ENCODE measurements at places on chromosomes 1 and 21. TPM values are rescaled to one million over a fixed set of nuclear protein-coding genes. Genes with fewer than 3 reads are reported as not detected.
A peak's percentile ranks its signal among the peaks of the same experiment; 100 is the strongest.

The DMBX1 gene
- polyA plus RNA-seq = not detected

The LENEP gene
- polyA plus RNA-seq = not detected

The QSOX1 gene
- 115 TPM for polyA plus RNA-seq

DNA sequence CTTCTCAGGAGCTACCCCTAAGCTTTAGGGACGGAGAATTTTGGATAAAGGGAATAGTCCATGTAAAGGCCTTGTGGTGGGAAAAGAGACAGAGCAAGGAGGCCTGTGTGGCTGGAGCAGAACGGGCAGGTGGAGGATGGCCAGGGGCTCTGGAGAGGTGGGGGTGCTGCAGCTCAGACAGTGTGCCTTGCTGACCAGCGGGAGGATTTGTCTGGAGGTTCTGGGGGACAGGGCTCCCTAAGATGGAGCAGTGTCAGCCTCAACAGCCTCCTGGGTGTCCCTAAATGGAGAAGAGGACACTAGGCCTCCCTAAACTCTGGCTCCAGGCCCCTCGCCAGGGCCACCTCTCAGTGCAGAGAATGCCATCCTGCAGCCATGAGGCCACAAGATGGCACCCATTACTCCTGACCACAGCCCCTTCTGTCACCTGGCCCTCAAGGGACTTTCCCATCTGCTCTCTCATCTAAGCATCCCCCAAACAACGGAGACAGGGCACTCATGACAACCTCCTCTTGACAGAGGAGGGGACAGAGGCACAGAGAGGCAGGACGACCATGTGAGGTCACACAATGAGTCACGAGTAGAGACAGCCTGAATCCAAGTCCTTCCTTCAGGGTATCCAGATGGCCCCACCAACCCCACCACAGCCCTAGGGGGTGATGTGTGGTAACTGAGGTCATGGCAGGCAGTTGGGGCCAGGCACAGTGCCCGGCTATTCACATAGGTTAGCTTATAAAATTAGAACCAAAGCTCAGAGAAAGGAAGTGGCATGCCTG is 94.7 kb downstream of the DMRTB1 start:
- no peak for DNase-seq

GRCh38 chr1:200221614-200222282 is 188.1 kb downstream of the ZNF281 start:
- no peak for DNase-seq

The FAM3B gene
- polyA plus RNA-seq = 35.8 TPM

GRCh38 chr1:88327391-88328267 is 356.4 kb upstream of the PKN2 start:
- peak; percentile 82 for DNase-seq

GRCh38 chr1:151606384-151606783 is 5.5 kb upstream of the SNX27 start:
- peak; percentile 85 for DNase-seq

DNA sequence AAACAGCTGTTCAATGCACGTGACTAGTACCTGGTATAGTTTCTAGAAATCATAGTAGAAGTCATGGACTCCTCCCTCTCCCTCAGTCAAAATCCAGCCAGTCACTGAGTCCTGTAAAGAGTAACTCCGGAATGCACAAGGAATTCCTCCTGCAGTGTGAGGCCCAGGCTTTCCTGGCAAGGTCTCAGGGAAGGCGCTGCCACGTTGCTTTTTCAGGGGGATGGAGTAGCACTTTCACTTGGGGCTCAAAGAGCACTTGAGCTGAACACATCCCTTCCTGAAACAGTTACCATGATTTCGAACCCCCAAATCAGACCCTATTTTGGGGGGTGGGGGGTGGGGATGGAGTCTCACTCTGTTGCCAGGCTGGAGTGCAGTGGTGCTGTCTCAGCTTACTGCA is 26.4 kb upstream of the LRRC8D start:
- no peak for DNase-seq

DNA sequence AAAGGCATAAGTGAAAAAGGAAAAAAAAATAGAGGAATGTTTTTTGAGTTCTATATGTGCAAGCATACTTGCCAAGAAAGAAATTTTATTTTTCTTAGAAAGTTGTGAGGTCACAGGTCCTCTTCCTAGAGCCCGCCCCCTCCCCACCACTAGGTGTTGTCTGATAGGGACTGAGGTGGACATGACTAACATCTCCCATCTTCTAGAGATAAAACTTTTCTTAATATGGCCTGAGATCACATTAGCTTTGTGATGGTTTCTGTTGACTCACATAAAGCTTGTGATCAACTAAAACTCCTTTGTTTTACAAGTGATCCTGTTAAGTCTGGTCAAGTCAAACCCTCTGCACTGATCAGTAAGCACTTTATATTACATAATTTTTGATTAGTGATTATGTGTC is 33.4 kb upstream of the CITED4 start:
- no peak for DNase-seq

The CFH gene
- 52.9 TPM for polyA plus RNA-seq

The FCGR1A gene
- polyA plus RNA-seq = 0.59 TPM

The LEMD1 gene
- polyA plus RNA-seq = 3.8 TPM

- no peak for DNase-seq
Measured at GRCh38 chr1:67110352-67110751, 24.4 kb downstream of the C1orf141 start.

DNA sequence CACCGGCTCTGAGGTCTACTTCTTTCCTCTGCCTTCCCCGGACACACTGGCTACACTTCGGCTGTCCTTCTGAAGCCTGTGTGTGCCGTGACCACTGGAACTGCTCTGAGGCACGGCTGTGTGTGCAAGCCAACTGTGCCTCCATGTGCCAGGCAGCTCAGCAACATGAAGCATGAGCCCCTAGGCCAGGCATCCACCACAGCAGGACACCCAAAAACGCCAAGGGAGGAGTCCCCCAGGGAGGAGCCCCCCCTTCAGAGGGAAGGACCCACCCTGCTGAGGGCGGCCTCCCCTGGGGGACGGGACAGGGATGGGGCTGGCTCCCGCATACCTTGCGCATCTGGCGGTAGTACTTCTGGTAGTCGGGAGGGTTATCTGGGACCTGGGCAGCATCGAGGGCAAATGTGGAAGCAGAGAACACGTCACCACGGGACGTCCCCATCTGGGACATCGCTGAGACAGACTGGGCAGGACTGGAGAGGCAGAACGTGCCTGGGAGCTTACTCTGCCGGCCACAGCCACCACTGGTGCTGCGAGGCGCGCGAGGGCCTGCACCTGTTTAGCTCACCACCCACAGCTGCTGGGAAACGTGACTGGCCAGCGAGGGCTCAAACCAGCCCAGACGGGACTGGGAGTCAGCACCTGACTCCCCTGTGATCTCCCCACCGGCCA is 20.5 kb downstream of the LSS start:
- DNase-seq = no peak

- DNase-seq = no peak
Measured at GRCh38 chr1:19229229-19229628, 19.2 kb upstream of the UBR4 start.

DNA sequence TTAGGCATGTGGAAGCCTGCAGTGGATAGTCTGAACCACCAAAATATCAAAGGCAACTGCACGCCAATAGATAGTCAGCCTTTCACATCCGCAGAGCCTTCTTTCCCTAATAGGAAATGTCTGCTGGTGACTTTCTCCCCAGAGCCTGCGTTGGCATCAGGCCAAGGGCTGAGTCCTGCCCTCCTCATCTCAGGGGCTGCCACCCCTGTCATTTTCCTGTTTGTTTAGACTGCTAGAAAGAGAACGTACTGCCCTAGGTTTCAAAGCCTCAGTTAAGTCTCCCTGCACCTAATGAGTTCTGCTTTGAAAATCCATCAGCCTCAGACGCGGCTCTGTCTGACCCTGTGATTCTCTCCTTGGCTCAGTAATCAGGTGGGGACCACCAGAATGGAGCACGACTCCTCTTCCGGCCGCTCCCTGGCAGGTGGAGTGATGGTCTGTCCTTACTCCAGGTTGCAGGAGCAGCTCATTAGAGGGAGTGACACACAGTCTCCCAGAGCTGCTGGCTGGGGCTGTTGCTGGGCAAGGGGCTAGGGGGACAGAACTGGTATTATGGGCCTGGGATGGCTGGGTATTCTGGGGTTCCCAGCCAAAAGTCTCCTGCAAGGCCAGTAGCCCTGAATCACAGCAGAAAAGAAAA is 27.3 kb downstream of the STUM start:
- no peak for DNase-seq

DNA sequence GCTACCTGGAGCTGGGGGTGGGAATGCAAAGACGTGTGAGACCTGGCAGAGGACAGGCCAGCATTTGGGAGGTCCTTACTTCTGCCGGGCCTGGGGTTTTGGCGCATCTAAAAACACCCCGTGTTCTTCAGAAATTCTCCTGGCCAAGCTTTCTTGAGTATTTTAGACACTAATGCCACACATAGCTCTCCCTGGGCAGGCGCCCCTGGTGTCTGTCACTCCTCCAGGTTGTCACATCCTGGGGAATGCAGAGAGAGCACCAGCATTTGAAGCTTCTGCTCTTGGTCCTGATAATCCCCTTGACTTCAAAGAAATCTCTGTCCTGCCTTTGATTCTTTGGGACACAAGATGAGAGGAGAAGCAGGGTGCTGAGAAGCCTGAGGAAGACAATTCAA is 6.0 kb downstream of the CAPN9 start:
- no peak for DNase-seq

DNA sequence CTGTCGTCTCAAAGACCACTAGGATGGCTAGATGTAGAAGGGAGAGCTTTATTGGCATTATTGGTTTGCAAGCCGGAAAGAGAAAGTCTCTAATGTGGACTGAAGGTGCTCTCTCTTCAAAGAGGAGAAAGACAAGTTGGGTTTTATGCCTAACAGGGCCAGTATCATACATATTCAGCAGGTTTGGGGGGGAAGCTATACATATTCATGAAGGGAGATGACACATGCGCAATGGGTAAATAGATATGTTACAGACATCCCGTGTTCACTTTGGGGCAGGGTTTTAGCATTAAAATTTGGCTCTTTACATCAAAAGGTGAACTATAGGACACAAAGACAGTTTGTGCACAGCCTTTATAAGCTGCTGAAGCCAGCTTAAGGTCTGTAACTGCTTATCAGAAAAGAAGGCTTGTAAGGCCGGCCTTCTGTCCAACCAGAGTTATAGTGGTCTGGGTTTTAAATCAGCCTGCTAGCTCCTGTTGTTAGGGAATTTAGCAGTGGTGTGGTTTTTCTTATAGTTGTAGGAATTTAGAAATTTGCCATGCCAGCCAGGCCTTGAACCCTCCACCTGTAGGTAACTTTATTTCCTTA is 46.5 kb upstream of the LRRN2 start:
- DNase-seq = no peak

DNA sequence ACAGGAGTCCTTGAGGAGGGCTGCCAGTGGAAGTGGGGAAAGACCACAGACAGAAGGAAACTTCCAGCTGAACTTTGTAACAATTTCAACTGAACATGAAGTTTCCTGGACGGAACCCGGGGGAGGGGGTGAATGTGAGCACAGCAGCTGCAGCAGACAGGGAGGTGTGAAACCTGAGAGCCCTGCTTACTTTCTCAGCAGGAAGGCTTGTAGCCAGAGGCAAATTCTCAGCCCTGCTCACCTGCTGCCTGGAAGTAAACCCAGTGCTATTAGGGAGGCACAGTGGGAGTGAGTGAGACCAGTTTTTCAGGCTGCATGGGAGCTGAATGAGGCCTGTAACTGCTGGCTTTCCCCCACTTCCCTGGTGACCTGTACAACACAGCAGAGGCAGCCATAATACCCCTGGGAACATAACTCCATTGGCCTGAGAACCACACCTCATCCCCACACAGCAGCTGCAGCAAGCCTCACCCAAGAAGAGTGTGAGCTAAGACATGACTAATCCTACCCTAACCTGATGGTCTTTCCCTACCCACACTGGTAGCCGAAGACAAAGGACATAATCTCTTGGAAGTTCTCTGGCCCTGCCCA is 9.6 kb upstream of the SPRR2F start:
- DNase-seq = peak; percentile 20

The PTPRC gene
- 6.8 TPM for polyA plus RNA-seq

The CTSK gene
- polyA plus RNA-seq = 14.0 TPM
